ENCODE measurements at places on chromosomes 7 and 10.

GRCh38 chr7:131489196-131489595 lies 67.2 kb downstream of the PODXL start:
- DNase-seq, result no peak

DNA sequence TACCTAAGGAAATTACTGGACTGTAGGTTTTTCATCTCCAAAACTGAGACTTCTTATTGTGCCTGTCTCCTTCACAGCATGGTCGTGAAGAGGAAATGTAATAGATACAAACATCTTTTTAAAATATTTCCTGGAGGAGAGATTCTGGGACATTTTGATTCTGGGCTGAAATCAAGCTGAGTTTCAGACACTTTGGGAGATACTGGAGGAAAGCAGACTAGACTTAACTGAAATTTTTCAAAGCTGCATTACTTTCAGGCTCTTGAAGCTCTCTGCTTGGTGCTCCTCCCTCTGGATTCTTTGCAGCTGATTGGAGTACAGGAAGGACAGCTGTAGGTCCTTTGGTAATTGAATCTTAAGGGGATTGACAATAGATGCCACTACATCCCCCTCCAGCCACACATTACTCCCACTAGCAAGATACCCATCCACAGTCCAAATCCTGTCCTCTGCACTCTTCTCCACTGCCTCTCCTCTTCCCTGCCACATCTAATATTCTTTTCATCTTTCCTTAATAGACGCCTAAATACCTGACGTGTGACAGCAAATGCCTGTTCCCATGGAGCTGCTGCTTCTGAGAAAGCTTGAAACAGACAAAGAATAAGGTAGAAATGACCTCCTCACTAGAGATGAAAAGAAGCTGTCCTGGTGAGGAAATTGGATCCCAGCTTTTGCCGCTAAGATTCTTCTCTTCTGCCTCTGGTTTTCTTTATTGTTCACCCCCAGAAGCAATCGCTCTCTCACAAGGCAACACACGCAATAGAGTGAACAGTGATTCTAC lies 111.5 kb upstream of the PHYHIPL start:
- DNase-seq, result no peak

GRCh38 chr7:14104861-14105260 lies 115.4 kb upstream of the ETV1 start:
- DNase-seq, result no peak

DNA sequence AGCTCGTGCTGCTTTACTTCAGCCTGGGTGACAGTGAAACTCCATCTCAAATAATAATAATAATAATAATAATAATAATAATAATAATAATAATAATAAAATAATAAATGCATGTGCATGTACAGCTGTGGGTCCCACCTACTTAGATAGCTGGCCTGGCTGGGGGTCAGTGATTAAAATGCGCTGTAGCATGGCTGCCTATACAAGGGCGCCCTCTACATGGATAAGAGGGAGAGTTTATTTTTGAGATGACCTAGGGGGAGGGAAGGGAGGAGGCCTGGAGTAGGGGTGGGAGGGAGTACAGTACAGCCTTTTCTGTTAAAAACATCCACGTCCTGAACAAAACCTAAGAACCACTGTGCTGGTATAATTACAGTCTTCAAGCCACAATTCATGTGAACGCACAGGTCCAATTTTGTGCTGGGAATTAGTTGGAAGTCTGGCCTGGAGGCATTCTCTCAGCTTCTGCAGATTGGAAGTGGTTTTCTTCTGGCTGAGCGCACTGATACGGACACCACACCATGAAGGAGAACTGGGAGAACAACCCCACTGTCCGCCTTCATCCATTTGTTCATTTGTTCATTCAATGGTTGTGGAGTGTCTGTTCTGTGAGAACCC lies 146.5 kb downstream of the TMEM178B start:
- no peak for DNase-seq

DNA sequence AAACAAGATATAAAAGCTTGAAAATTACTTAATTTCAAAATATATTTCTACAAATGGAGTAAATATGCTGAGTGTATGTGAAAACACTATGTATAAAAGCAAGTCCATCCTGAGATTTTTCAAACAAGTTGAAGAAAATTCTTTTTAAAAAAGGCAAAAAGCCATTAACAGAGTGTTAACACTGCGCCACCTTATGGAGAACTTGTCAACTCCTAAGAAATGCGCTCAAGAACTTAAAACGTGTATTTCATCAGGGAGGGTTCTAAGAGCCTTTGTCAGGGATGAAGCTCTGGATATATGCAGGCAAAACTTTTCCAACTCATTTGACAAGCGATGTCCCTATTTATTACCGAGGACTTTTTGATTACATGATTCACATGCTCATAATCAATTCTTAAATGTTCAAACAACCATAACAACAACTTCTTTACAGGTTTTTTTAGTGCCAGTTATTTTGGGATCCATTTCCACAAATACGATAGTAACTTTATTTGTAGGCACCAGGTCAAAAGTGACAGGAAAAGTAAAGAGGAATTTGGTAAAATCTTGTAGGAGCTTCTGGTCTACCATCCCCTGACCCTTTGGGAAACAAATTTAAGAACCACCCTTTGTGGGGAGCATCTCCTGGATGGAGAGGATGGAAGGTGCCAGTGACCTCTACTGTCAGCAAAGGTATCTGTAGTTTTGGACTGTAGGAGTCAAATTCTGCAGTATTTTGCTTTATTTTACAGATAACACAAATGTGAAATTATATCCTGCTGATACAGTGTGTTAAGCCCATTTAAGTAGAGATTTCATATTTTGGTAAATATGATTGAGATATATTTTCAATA lies 23.2 kb downstream of the CALCR start:
- peak; percentile 4 for DNase-seq

DNA sequence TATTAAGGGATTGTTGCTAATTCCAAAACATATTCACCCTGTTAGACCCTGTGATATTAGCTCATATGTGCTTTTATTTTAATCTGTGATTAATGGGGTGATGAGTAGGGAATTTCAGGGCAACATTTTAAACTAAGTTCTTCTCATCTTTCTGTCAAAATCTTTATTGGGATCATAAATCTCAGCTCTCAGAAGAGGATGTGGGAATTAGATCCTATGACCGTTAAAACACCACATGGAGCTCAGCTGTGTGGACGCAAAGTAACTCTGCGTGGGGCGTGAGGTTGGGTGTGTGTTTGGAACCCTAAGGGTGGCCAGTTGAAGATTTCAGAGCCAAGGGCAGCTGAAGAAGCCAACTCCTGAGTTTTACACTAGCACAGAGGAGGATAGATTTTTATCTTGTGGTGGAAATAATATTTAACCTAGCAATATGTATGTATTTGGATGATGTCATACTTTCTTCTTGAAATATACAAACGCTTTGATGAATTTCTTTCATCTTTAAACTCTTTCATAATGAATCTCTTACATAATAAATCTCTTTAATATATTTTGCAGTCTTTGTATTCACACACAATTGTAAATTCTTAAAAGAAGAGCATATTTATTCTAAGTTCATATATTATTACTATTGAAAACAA lies 64.4 kb downstream of the EPDR1 start:
- DNase-seq, result no peak

GRCh38 chr7:3978839-3979238 lies 677.8 kb downstream of the SDK1 start:
- no peak for DNase-seq

GRCh38 chr10:70814126-70814525 lies 1.6 kb upstream of the SGPL1 start:
- DNase-seq, result no peak

GRCh38 chr10:101014230-101014884 lies 14.7 kb downstream of the LZTS2 start:
- DNase-seq, result peak; percentile 77

GRCh38 chr10:4775808-4776207 lies 50.2 kb upstream of the AKR1E2 start:
- no peak for DNase-seq

DNA sequence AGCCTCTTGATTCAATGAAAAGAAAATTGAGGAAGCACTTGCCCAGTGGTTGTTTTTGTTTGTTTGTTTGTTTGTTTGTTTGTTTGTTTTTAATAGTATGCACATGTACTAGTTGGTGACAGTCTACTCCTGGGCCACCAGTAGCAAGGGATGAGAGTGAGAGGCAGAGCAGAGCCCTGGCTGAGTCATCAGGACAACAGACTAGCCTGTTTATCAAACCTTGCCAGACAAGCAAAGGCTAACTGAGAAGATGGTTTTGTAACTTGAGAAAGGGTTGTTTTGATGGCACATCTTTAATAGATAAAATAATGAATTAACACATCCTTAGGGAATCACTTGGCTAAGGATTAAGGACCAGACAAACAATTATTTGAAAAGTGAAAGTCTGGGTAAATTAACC lies 78.1 kb downstream of the INHBA start:
- DNase-seq, result no peak

GRCh38 chr10:110859206-110859972 lies 12.3 kb upstream of the PDCD4 start:
- no peak for DNase-seq

GRCh38 chr7:46134385-46134784 lies 213.3 kb upstream of the IGFBP3 start:
- no peak for DNase-seq

Data from CD4-positive, alpha-beta T cell treated with Interleukin-2 at 100 ng/mL for 4 hours (primary cell).